ENCODE measurements at places on chromosomes 6 and 20.

- no peak for DNase-seq
These were observed 238.0 kb downstream of the ANKRD60 start for GRCh38 chr20:57990396-57990987.

DNA sequence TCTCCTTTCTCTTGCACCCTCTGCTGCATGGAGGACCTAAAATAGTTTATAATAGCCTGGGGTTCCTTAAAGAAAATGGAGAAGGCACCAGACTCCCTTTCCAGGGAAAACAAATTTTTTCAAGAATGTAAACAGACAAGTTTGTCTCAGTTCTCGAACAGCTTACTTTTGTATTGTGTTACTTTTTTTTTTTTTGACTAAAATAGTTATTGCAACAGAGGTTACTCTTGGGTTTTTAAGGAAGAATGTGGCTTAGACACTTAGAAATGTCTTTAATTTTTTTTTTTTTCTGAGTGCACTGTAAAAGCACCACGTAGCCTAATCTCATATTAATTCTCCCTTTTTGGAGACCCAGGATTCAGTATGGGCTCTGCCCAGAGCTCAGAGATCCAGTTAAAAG is 148.7 kb upstream of the CARMIL1 start:
- DNase-seq: no peak

GRCh38 chr20:47284373-47284772 is 72.1 kb downstream of the ZMYND8 start:
- DNase-seq: no peak

- peak; percentile 38 for DNase-seq
These were observed 476 bp downstream of the MEA1 start for GRCh38 chr6:43013097-43013842.

GRCh38 chr6:154974485-154975149 is 20.5 kb upstream of the TIAM2 start:
- DNase-seq: no peak

GRCh38 chr6:32196682-32197616 is 4.5 kb upstream of the GPSM3 start:
- peak; percentile 58 for DNase-seq

GRCh38 chr6:90605749-90606340 is 19.0 kb upstream of the MAP3K7 start:
- DNase-seq: no peak

DNA sequence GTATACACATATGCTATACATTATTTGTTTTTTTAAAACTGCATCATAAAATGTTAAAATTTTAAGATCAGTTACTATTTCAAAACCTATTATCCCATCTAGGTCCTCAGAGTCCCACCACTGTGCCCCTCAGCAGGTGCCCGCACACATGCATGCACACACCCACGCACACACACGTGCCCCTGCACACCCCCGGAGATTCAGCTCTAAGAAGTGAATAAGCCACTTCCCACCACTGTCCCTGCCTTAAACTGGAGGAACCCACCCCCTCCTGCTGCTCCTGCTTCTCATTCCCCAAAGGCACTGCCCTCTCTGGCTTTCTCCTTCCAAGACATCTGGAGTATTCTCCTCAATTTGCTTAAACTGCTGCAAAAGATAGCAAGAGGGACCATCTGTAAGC is 5.4 kb upstream of the FAM210B start:
- DNase-seq: no peak

Data from NCI-H748 treated with DMSO at 0.1 percent for 48 hours (cell line).